ENCODE measurements at places on chromosomes 7 and 10.

DNA sequence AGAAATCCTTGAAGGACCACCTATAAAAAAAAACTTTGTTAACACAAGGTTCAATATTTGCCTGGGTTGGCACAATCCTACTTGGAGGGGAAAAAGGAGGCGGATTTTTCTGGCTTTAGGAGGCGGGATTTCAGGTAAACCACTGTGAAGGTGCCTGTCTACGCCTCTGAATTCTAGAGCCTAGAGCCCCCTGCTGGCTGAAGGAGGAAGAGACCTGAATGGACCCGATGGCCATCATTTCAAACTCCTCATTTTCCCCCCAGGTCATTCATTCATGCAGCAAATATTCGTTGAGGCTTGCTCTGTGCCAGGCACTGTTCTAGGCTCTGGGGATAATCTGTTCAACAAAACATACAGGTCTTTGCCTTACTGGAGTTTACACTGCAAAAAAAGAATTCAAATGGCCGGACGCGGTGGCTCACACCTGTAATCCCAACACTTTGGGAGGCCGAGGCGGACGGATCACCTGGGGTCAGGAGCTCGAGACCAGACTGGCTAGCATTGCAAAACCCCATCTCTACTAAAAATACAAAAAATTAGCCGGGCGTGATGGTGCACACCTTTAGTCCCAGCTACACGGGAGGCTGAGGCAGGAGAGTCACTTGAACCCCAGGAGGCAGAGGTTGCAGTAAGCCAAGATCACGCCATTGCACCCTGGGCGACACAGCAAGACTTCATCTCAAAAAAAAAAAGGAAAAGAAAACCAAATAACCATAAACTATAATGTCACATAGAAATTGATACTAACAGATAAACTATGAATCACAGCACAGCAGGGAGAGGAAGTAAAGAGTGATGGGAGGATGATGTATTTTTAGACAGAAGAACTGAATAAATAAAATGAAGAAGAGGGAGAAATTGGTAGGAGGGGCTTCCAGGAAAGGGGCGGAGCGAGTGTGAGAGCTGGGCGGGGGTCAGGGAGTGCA lies 90.1 kb upstream of the NFE2L3 start:
- peak; percentile 76 for DNase-seq

- no peak for DNase-seq
Measured at GRCh38 chr10:64659311-64659710, 1138.1 kb downstream of the REEP3 start.

GRCh38 chr7:28722684-28723083 lies 235.4 kb downstream of the TRIL start:
- DNase-seq = no peak

- DNase-seq = no peak
Measured at GRCh38 chr10:60878224-60878623, 65.8 kb downstream of the RHOBTB1 start.

DNA sequence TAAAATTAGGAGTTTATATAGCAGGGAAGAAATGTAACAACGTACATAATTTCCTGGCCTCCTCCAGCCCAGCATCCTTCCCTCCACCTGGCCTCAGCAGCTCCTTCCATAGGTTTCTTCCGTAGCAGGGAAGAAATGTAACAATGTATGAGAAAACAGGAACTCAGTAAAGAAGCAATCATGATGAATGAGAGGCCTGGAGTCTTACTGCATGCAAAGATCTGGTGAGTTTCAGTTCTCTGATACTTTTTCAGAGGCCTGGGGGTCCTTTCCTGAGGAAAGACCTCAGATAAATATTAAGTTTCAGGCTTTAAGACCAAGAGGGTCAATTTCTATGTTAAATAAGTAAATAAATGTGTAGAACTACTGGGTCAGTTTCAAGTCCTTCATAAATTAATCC lies 155.7 kb upstream of the C7orf33 start:
- no peak for DNase-seq

DNA sequence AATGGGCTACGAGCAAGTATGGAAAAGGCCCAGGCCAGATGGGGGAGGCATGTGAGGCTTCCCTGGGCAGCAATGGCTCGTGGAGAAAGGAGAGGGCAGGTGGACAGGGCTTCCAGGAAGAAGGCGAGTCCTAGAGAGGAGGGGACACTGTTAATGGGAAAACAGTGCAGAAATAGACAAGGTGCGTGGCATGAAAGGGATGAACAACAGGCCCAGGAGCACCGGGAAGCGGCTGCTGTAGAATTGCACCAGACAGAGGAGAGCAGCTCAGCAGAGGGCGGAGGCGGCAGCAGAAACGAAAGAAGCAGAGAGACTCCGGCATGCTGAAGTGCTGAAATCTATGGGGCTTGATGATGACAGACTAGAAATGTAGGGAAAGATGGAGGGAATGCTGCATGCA lies 102.1 kb downstream of the PIP4K2A start:
- no peak for DNase-seq

- no peak for DNase-seq
Measured at GRCh38 chr7:25321424-25321823, 93.1 kb upstream of the NPVF start.

- DNase-seq = no peak
Measured at GRCh38 chr7:7254908-7255307, 72.6 kb downstream of the C1GALT1 start.

GRCh38 chr10:132859084-132859855 lies 73.3 kb upstream of the NKX6-2 start:
- no peak for DNase-seq

DNA sequence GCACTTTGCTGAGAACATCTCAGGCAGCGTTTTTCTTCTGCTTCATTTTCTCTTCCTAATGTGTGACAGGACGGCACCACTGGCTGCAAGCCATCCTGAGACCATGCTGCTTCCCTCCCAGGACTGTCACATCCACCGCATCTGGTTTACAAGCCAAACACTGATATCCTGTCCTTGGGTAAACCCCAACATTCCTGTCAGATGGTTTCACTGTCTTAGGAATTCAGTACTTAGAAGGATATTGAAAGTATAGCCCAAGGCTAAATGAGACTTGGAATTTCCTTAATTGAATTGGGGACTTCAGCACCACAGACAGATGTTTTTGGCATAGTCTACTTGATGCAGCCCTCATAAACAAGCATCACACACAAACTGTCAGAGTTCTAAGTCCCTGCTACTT lies 74.2 kb upstream of the PLXNA4 start:
- DNase-seq = no peak

Data from prostate gland (tissue), 2 donors.